ENCODE measurements at places on chromosomes 5 and 9. TPM values are rescaled to one million over a fixed set of nuclear protein-coding genes. Genes with fewer than 3 reads are reported as not detected.
A peak's percentile ranks its signal among the peaks of the same experiment; 100 is the strongest.

Gene IL13
- total RNA-seq, result not detected

GRCh38 chr5:112968411-112969106 is 8.0 kb upstream of the DCP2 start:
- no peak for DNase-seq

- peak; percentile 99 for DNase-seq
Measured at GRCh38 chr9:127021664-127022363, 100.6 kb downstream of the ANGPTL2 start.

Gene GABRA6
- total RNA-seq, result not detected

- peak; percentile 19 for DNase-seq
Measured at GRCh38 chr5:79235261-79235633, 684 bp upstream of the JMY start.

- DNase-seq, result no peak
Measured at GRCh38 chr5:42761791-42762190, 5.2 kb downstream of the CCDC152 start.

DNA sequence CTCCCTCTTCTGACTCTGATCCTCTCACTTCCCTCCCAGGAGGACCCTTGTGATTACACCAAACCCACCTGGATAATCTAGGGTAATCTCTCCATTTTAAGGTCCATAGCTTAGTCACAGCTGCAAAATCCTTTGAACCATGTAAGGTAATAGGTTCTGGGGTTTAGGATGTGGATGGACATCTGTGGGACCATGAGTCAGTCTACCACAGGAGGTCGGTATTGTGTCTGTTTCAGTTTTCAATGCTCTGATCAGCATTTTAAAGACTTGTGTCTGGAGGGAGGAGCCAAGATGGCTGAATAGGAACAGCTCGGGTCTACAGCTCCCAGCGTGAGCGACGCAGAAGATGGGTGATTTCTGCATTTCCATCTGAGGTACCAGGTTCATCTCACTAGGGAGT is 112.6 kb downstream of the CAVIN4 start:
- no peak for DNase-seq

Gene NXNL2
- total RNA-seq, result 0.18 TPM

GRCh38 chr5:109695005-109695926 is 5.5 kb downstream of the MAN2A1 start:
- DNase-seq, result no peak

Gene CMBL
- total RNA-seq, result 24.1 TPM

DNA sequence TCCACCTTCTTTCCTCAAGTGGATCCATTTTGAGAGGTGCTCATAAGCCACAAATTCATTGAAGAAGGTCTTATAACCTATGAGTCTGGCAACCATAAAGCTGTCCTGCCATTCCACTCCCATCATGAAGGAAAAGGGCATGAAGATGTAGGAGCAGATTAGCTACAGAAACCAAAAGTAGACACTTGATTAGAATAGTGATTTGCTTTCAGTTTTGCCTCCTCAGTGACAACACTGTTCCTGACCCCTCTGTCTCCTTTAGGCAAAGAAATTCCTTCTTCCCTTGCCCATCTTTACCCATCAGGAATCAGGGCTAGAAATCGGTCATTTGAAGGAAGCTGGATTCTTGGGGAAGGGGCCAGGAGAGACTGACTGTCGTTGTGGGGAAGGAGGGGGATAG is 55.2 kb downstream of the SLC28A3 start:
- DNase-seq, result no peak

Gene PLPP1
- 70.8 TPM for total RNA-seq

- no peak for DNase-seq
Measured at GRCh38 chr5:108654051-108654450, 93.6 kb upstream of the FER start.

Gene FOXE1
- total RNA-seq, result not detected

Gene TEX48
- not detected for total RNA-seq

Measured in muscle of leg (tissue), 16 donors.